ENCODE measurements at places on chromosomes 5 and 9.

DNA sequence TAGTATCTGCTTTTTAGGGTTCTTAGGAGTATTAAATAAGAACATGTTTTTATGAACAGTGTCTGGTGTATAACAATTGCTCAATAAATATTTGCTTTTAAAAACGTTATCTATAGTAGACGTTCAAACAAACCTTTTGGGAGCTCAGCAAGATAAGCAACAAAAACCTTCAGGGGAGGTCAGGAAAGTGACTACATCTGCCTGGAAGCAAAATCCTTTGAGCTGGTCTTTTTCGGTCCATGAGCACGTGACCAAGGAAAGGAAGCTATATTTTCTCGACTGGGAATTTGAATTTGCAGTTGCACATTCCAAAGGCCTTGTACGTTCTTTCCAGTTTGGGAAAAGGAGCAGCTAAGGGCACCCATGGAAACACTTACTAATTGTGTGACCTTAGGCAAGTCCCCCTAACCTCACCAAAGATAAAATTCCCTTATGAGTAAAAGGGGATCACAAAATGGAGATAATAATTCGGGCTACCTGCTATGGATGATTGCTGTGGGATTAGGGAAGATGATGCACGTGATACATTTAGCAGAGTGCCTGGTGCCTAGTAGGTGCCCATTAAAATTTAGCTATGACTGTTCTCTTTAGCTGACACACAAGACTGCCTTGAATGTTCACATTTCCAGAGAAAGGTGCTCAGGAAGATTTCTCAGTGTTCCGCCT, 45.4 kb downstream of the PTTG1 start:
- no peak for DNase-seq

DNA sequence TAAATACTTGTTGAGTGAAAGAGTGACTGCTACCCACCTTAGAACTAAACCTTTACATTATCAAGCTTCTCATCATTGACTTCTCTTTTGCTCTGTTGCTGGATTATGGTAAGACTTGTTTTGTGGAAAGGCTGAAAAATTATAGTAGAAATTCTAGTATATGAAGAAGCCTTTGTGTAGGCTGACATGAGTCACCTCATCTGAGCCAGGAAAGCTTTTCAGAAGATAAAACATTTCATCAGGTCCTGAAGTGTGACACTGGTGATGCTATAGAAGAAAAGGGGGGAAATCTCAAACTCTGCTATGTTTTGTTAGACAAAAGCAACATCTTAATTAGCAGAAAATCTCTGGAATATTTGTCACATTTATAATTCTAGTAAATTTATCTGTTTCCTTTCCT, 18.4 kb upstream of the SLC44A1 start:
- DNase-seq = no peak

GRCh38 chr5:10668697-10669096, 92.3 kb downstream of the DAP start:
- no peak for DNase-seq

GRCh38 chr5:53041071-53041692, 52.0 kb downstream of the ITGA2 start:
- peak; percentile 33 for DNase-seq

- DNase-seq = no peak
These were observed 174.6 kb downstream of the ADAMTS6 start for GRCh38 chr5:65307088-65307487.

GRCh38 chr9:27351438-27351837, 54.5 kb upstream of the EQTN start:
- DNase-seq = no peak

DNA sequence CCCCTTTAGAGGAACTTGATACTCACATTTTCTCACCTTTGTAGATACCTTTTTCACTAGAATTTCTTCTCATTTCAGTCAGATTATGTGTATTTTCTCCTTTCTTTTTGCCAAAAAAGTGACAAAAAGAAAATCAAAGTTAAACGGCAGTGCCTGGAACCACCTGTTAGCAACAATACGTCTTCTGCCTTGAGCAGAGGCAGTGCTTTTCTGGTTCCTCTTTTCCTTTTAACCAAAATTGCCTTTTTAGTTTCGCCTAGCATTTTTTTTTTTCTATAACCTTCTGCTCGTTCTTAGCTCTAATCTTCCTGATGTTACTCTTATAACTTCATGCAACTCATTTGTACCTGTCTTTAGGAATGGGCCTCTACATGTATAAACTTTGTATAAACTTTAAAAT, 26.1 kb downstream of the SMIM32 start:
- no peak for DNase-seq

GRCh38 chr5:58335518-58335917, 124.4 kb downstream of the PLK2 start:
- DNase-seq = no peak

GRCh38 chr9:85401998-85402397, 339.8 kb downstream of the AGTPBP1 start:
- DNase-seq = no peak

DNA sequence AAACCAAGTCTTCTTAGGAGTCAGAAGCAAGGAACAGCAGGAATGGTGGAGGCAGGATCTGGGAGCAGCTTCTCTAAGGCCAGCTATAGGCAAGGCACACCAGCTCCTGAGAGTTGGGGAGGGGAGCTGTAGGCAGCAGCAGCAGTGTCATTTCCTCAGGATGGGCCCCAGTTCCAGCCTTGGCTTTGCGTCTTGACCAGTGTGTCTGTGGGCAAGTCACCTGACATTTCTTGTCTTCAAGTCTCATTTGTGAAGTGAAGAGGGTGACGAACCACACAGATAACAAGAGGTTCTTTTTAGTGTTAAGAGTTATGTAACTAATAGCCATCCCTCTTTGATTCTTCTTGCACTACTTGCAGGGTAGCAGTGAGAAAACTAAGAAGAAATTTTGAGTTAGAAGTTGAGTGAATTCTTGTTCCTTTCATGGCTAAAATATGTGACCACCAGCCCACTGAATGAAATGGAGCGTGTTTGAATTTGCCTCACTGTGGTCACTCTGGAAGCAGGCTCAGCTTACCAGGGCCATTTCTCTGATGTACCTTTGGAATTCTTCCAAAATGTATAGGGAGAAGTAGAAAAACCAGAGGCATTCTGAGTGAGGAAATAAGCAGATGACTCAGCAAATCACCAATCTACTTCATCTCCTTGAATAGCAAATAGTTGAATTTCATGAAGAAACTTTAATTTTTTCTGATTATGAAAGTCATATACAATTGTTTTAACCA, 42.4 kb downstream of the RHOBTB3 start:
- no peak for DNase-seq

GRCh38 chr5:73823508-73823925, 197.5 kb downstream of the ARHGEF28 start:
- DNase-seq = no peak

DNA sequence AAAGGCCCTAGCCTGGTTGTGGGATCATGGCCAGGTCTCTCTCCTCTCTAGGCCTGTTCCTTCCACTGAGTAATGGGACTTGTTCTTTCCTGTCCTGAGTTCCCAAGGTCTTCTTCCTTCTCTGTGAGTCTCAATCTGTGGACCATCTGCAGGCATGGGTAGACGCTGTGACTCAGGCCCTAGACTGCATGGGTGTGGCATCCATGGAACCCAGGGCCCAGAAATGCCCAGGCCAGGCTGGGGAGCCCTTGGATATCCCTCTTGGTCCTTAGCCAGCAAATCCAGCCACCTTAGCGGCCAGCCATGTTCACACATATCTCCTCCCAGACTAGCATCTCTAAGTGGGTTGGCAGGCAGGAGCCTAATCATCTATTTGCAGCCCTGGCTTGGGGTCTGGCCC, 2.3 kb upstream of the ACSL6 start:
- no peak for DNase-seq

GRCh38 chr5:53326424-53327153, 153.8 kb upstream of the FST start:
- DNase-seq = no peak

DNA sequence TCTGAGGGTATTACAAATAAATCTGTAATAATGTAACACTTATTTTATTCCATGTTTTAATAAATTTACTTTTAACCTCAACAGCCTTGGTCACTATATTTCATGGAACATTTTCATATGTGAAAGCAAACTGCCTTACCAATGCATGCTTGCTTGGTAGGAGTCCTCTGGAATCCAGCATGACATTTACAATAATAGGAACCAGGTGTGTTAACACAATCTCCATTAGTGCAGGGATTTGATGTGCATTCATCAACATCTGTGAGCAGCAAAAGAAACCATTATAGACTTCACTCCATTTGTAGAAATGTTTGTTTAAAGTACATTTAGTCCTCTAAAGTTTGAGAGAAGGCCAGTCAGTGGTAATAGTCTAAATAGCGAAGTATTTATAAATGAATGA, 159.4 kb downstream of the FBN2 start:
- no peak for DNase-seq

- no peak for DNase-seq
These were observed 24.5 kb upstream of the CRB2 start for GRCh38 chr9:123331346-123332060.

- no peak for DNase-seq
These were observed 112.4 kb downstream of the CETN3 start for GRCh38 chr5:90297045-90297764.

DNA sequence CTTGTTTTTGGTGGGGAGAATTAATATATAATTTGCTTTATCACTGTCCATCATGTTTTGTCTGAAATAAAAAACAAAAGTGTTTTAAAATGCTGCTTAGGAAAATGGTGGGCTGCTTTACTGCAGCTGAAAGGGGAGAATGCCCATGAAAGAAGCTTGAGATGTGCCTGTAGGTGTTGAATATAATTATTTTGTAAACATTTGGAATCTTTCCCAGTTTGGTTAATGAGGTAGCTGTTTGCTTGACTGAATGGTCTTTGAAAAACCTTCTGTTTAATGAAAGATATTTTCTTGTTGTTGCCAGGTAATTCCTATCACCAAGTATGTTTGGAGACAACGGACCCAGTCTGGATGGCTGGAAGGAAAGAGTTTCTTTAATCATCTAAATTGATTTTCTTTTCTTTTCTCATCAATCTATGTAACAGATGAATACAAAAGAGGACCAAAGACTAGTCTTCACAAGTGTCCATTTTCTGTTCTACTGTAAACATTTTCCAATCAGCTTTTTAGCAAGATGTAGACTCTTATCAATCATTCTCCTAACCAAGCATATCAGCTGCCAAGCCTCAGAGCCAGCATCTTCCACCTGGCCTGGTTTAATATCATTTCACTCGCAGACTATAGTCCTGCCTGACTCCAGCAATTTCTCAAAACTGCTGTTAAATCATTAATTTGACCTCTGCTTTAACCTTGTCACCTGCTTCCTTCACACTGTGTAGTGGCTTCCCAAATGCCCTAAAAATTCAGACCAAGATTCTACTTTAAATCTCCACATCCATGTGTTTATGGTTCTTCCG, 441.2 kb upstream of the CHD1 start:
- no peak for DNase-seq

DNA sequence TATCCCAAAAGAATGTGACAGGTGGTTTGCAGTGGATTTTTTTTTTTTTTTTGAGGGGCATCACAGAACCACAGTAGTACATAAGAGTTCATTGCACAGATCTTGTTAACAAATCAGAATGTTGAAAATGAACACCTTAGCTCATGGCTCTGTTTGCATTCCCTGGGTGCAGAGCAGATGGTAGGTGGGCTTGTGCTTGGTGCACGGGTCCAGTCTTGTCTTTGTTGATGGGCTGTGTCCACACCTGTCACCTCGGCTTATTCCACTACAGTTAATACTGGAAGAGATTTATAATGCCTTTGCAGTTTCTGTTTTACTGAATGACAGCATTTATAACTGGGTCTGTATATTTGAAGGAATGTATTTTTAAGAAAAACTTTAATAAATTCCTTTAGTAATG, 146.6 kb downstream of the KDM4C start:
- no peak for DNase-seq

- no peak for DNase-seq
These were observed 41.2 kb downstream of the GPR21 start for GRCh38 chr9:123074628-123075027.

DNA sequence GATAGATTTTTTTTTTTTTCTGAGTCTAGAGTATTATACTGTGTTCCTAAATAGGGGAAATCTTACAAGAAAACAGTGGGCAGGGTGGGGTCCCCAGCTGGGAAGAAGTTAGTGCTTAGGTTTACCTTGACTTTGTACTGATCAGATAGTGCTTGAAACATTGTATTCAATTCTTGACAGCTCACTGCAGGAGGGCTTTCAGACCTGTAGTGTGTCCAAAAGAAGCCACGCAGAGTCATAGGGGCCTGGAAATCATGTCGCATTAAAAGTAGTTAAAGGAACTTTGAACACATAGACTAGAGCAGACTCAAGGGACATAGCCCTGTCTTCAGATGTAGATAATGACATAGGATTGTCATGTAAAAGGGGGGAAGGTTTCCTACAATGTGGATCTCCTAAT, 215.4 kb upstream of the NR4A3 start:
- no peak for DNase-seq

GRCh38 chr5:151036556-151036955, 16.2 kb downstream of the GPX3 start:
- no peak for DNase-seq

GRCh38 chr9:92616199-92616641, 53.7 kb downstream of the IPPK start:
- DNase-seq = no peak

DNA sequence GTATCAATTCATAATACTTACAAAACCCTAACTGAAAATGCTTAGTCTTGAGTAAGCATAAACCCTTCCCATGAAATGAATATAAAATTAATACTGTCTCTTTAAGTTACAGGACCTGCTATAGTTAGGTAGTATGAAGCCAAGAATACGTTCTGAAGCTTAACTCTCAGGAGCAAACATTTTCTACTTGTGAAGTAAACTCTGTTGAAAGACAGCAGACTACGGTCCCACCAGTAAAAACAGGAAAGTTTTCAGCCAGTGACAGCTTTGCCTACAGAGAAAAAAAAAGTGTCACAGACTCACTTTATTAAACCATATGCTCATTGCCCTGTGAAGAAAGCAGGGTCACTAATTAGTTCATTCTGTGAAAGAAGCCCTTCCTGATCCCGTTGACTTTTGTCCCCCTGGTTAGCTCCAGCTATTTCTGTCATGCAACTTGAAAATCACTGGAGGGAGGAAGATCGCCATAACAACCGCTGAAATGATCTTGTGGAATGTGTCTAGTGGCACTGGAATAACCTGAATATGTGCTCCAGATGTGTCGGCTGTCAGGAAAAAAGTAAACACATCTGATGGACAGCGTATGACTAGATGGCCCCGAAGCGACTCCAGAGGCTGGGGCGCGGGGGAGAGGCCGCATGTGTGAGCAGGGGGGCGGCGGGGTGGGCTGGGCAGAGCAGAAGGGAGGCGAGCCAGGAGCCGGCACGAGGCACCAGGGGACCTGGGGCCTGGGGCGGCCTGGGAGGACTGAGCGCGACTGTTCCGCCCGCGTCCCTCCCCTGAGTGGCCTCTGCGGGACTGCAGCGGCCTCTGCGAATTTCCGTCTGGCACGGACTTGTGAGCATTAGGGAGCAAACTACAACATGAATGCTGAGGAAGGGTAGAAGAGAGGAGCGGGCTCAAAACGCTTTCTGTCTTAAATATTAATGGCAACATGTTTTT, 41.9 kb downstream of the BNC2 start:
- DNase-seq = no peak

GRCh38 chr5:117379521-117379920, 804.9 kb upstream of the SEMA6A start:
- DNase-seq = no peak
